ENCODE measurements at places on chromosomes 7 and 10.

GRCh38 chr7:69301253-69301652 is 297.0 kb upstream of the AUTS2 start:
- no peak for DNase-seq

DNA sequence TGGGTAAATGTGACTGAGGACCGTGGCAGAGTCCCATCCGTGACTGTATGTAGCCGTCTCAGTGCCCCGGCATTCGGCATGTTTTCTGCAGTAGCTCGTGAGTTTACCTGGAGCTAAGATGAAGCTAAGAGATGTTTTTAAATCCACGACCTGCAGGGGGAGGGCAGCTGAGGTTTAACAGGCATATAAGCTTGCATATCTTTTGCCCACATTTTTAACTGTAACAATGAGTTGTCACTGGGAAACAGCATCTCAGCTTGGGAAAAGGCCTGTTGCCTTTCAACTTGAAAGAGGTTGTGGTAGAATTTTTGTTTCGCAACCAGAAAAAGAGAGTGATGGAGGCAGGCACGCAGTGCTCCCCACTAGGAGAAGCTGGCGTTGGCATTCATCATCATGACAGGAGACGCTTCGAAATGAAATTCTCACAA is 77.7 kb downstream of the CELF2 start:
- no peak for DNase-seq

DNA sequence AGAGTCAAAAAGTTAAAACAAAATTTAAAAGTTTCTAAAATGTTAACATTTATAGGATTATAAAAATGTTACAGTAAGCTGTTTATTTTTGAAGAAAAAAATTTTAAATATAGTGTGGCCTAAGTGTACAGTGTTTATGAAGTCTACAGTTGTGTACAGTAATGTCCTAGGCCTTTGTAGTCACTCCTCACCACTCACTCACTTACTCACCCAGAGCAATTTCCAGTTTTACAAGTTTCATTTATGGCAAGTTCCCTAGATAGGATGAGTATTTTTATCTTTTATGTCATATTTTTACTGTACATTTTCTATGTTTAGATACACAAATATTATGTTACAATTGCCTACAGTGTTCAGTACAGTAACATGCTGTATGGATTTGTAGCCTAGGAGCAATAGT is 419.9 kb downstream of the ARL4A start:
- no peak for DNase-seq

- no peak for DNase-seq
Measured at GRCh38 chr10:124496620-124497019, 35.0 kb downstream of the LHPP start.
